ENCODE measurements at places on chromosomes 4 and X.

DNA sequence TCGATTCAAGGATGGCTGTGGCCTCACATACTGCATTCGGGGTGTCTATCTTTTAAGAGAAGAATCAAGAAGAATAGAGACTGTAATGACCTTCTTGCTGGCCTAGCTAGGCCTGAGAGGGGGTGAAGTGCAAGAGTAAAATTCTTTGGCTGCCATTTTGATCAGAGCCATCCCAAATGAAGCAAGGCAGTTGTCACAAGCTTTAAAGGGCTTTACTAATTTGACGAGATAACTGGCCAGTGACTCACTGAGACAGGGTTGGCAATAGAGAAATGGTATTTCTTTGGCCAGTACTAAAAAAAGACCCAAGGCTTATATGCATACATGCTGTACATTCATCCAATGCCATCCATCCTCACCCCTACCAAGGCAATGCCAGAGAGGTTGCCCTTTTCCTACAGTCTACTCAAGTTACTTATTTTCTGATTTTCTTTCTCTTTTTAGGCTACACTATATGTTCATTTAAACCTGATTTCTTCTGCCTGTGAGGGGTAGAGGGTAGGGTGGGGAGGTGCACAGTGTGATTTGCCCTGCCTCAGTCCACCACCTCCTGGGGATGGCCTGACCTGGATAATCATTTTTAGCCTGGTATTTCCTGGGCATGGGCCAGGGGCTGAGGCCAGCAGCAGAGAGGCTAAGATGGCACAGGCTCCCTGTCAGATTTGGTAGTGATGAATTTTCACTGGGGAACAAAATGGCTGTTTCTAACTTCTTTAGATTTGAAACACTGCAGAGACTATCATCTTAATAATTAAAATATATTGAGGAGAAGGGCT, 32.2 kb downstream of the ATG4A start:
- no peak for DNase-seq

DNA sequence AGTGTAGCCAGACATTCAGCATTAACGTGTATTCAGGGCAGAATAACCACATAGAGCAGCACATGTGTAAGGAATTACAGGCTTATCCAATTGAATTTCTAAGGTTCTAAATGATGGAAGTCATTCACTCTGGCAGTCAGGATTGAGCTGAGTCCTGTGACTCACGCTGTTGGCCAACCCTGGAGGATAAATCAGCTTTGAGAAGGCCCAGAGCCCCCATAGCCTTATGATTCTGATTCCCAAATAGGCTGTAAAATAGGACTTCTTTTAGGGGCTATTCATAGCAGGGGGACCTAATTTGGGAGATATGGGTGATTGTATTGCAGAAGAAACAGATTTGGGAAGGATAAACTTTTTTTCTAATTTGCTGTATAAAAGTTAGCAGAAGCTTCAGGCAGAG, 8.1 kb upstream of the HPF1 start:
- peak; percentile 94 for DNase-seq

- DNase-seq, result no peak
These were observed 59.9 kb downstream of the KIT start for GRCh38 chr4:54717694-54718093.

DNA sequence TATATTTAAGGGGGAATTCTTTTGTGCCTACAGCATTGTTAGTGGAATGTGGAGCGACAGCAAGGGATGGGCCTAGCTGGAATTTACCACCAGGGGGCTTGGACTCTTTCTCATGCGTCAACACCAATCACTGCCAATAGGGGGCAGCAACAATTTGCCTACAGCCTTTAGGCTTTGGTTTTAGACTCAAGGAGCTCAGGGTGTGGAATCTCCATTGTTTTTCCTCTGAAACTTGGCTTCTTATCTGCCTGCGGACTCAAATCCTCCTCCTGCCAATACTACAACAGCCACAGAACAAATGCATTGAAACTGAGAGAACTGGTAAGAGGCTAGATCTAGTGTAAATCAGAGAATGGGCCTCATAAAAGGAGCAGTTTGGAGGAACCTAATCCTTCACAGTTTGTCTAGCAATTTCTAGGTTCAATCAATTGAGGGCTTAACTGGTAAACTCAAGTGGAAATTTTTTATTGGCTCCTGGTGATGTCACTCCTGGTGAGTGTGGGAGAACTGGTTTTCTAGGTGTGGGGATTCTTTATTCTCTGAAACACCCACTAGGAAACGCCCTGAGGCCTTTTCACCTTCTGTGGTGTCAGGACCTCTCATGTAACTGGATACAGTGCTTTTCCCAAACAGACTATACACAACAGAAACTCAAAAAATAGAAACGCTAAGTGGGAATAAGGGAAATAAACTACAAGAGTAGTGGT, 27.9 kb upstream of the TMSB4X start:
- DNase-seq, result peak; percentile 86

- DNase-seq, result no peak
These were observed 534.1 kb upstream of the GALNTL6 start for GRCh38 chr4:171279131-171279530.

- DNase-seq, result peak; percentile 77
These were observed 82.8 kb downstream of the PDGFC start for GRCh38 chr4:156888762-156889161.

GRCh38 chr4:53545273-53545672, 46.0 kb downstream of the LNX1 start:
- DNase-seq, result no peak

DNA sequence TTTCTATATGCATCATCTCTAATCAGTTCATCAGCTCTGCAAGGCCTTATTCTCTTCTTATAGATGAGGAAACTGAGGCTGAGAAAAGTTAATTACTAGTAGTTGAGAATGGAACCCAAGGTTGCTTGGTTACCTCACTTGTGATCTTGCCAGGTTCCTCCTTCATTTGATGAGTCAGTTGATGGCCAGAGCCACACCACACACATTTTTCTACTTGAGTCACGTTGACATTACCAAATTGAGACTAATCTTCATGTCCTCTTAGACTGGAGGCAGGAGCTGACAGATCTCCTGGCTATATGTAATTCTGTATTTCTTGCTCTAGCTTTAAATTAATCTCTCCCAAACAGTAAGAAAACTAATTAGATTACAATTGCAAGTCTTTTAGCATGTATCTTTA, 428.4 kb downstream of the AFF2 start:
- peak; percentile 50 for DNase-seq

DNA sequence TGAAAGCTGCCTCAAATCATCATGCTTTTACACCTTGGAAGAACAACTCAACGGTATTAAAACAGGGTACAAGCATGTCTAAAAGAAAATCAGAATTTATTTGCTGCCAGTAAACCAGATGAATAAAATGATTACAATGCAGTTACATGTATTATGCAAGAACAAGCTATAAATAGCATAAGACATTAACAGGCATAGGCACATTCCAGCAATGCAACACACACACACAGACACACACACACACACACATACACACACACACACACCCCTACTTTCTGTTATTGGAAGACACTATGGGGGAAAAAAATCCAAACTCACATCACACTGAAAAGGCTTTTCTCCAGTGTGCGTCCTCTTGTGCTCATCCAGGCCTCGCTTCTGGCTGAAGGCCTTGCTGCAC, 212.5 kb downstream of the PRDM5 start:
- peak; percentile 80 for DNase-seq

DNA sequence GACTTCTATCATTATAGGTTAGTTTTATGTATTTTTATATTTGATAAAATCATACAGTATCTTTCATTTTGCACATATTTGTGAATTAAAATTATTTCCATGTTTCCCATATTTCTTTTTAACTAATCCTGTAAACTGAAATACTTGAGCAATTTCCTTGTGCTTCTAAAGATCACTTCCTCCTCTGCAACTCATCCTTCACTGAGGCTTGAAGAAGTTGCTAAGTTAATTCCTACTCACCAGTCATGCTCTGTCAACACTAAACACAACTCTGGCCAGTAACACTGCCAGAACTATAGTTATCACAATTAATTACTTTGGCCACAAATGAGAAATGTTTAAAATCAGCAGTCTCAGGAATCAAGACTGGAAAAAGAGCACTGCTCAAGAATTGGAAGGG, 6.7 kb downstream of the SPATA4 start:
- DNase-seq, result no peak

DNA sequence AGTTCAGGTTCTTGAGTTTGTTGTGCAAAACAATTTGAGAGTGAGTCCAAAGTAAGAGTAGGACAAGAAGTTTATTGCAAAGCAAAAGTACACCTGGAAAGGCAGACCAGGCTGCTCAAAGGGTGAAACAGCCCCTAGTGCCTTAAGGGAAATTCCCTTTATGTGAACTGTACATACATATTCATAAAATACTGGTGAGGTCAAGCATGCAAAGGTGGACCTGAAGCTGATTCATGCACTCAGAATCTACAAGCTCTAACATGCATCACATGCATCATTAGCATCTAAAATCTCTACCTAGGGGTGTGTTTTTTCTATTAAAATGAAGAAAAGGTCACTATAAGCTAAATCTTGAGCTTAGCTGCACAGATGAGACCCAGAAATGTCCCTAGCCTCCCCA, 266.9 kb downstream of the SPATA18 start:
- no peak for DNase-seq

DNA sequence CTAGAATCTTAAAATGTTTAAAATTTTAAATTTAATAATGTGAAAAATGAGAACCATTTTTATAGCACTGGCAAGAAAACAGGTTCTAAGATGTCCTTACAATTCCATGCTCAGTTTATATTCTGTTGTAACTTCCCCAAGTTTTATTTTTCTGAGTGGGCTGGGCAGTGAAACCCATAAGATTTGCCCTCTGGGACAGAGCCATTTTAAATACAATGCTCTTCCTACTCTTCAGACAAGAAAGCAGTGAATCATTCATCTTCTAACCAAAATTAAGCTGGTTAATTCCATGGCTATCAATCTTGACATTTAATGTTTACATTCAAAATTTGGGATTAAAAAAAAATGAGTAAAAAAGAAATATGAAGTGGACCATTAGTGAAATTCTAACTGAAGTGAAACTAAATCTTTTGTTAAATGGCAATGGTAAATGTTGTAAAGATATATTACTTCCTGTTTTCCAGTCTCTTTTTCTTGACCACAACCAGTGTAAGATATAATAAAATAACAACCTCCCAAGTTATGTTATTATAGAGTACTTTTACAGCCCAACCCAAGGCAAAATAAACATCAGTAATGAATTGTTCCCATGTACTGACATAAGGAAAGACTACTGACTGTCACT, 37.2 kb upstream of the PTPN13 start:
- DNase-seq, result no peak

DNA sequence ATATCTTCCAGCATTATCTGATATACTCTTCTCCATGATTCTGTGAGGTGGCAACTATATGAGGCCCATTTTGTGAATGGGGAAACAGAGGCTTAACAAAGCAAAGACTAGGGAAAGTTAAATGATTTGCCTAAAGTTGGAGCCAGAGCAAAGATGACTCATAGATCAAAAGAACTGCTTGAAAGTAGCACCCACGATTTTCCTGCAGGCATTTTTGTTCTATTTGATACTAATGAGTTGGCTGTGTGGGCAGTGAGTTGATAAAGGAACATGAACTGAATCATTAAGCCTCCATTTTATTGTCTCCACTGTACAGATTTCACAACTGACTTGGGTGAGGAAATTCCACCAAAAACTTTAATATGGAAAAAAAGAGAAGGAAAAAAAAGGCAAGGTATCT, 138.9 kb upstream of the IGFBP7 start:
- no peak for DNase-seq

DNA sequence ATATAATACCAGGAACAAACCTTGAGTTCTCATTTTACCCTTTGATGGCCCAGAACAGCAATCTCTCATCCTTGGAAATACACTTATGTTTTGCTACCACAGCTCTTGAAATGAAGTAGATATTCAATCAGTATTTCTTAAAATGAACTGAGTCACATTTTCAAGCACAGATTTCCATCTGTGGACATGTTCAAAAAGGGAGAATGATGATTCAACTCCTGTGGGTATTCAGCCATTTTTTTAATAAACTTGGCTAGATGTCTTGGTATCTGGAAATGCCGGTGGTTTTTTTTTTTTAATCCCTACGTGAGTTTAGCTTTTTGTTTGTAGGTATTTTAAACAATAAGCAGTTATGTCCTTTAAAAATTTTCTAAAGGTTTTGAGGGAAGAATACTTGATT, 64.2 kb upstream of the TRPC5OS start:
- DNase-seq, result peak; percentile 69

GRCh38 chrX:114344756-114345349, 239.0 kb upstream of the HTR2C start:
- DNase-seq, result peak; percentile 16

DNA sequence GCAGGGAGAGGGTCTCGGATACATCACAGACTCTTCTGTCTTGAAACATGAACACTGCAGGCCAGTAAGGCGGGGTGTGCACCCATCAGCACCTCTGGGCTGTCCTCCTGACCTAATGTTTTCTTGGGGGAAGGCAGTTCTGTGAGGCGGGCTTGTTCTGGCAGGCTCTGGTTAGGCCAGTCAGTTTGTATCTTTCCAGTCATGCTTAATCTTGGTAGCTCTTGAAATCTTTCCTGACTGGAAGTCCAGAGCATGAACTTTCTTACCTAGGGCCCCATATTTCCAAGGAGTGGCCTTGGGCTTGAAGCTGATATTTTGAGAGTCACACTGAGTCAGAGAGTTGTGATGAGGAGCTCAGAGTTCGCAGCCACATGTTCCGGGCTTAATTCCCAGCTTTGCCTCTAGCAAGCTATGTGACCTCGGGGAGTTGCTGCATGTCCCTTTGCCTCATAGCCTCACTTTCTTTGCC, 54.2 kb upstream of the RASSF6 start:
- no peak for DNase-seq

- DNase-seq, result no peak
These were observed 29.7 kb upstream of the IL9R start for GRCh38 chrX:155967653-155968325.

DNA sequence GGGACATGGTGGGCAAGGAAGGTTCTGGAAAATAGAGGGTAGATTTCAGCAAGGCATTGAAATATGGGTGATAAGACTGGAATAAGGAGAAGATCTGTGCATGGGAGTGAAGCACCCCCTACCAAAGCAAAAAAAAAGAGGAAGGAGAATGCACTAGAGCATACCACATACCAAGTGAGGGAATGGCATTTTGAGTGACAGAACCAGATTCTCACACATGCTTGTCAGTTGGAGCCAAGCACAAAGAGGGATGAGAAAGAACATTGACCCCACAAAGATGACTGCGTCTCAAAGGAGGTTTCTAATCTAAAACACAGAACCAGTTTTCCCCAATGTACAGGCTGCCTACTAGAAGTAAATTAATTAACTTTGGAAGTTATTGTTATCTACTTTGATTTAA, 140.3 kb upstream of the SMAD1 start:
- no peak for DNase-seq

GRCh38 chrX:340121-340520, 21.5 kb upstream of the GTPBP6 start:
- no peak for DNase-seq

GRCh38 chr4:59240011-59240410, 1960.1 kb upstream of the ADGRL3 start:
- DNase-seq, result no peak

- DNase-seq, result no peak
These were observed 516.6 kb downstream of the PCDH18 start for GRCh38 chr4:137015426-137016409.

- DNase-seq, result peak; percentile 72
These were observed at the start of gene PARM1 for GRCh38 chr4:74932832-74933561. TSS of gene PARM1 (plus strand) at chr4:74933116. CDS start at chr4:74933328, 212 bp downstream.

- DNase-seq, result no peak
These were observed 9.7 kb upstream of the SORCS2 start for GRCh38 chr4:7182616-7183015.

GRCh38 chr4:104870495-104871233, 276.0 kb upstream of the TET2 start:
- no peak for DNase-seq

Measured in fibroblast of upper back skin (primary cell).